ENCODE measurements at places on chromosomes 2 and 18.

DNA sequence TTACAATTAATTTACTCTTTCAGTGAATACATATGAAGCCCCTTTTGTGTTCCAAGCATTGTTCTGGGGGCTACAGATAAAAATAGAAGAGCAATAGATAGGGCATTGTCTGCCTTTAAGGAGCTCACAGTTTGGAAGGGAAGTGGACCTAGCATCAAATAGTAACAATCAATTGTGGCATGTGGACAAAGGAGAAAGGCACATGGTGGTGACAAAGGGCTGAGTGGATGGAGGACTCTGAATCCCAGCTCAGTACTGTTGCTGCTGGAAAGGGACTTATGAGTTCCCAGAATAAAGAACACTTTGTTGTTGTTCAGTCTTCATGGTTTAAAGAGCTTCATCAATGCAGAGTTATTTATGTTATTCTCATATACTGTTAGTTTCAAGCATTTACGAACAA, 217.7 kb downstream of the HRH4 start:
- no peak for DNase-seq

DNA sequence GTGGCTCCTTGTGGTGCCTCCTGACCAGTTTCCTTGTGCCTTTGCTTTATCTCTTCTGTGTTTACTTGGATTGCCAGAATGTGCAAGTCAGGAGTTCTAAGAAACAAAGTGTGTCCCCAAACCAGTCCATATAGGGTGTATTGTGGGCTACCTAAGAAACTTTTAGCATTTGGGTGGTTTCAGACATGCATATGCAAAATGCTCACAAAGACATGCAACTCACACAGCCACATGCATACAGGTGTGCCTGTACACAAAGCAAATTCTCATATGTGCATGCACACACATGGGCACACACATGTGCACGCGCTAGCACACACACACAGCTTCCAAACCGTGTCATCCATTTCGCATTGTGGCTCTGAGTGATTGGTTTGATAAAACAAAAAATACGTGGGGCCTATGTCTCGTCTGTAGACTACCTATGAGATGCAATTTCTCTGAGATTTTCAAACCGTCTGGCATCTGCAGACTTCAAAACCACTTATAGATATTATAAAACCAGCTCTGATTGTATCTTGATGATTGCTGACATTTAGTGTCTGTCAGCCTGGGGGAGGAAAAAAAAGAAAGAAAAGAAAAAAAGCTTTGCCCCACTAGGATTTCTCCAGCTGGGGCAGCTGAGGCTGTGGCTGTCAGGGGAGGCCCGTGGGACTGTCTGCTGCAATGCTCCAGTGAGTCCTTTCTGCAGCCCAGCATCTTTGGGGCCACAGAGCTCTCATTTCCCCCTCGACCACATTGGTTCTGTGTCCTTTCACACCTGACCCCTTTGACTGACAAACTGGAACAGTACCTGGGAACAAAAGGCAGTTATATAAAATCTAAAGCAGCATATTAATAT, 556.1 kb downstream of the CMPK2 start:
- no peak for DNase-seq

- no peak for DNase-seq
Measured at GRCh38 chr2:229701062-229701461, 13.3 kb downstream of the DNER start.

DNA sequence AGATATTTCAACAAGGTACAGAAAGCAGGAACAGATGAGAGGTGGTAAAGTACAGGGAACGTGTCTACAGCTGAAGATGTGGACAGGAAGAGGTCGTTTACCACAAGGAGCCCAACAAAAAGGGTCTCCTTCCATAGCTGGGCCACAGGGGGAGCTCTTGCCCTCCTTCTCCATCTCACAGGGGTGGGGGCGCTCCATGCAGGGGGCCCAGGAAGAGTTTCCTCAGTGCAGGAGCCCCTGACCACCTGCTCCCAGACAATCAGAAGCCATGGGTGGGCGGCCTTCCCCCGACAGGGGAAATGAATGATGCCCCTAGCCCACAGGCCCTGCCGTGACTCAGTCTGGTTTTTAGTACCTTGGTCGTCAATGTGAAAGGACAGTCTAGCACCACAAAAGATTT, 163.6 kb upstream of the ZNF516 start:
- DNase-seq: no peak

GRCh38 chr2:8576525-8577167, 105.2 kb upstream of the ID2 start:
- peak; percentile 75 for DNase-seq

DNA sequence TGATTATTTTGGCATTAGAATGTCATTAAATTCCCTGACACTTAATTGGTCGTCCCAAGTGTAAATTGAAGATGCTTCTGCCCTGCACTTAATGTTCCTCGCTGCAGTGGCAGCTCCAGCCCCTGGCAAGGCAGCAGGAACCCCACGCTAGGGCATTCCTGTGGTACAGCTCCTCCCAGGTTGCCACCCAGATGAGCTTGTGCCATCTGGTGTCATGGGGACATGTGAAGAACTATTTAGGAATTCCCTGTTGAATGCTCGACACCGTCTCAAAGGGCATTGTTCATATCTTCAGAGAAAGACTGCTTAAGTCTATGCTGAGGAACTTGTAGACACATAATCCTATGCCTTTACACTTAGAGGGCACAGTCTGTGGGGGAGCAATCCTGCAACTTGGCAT, 38.9 kb downstream of the BCL2L11 start:
- no peak for DNase-seq

DNA sequence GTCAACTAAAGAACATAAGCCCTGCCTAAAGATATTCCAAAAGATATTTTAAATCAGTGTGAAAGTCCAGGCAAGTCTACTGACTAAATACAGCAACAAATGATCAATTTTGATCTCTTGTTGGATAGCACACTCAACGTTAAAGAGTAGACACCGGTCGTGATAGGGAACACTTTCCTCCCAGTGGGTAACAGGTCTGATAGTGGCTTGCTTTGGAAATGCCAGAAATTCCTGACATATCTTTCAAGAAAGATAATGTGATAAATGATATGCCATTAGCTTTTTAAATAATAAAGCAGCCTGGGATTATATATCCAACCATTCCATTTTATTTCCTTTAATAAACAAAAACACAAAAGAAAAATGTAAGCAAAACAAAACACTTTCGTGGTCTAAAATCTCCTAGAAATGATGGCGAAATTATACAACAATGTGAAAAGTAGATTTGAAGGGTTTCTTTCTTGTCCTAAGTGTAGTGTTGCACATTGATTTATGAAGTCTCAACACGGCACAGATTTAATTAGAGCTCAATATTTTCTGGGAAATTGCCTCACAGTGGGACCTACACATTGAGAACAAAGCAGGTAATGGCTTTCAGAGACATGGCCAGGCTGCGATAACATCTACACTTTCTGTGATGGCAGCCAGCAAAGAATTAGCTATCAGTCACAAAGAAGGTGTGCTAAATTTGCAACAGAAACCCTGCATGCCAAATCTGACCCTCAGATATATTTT, 158.6 kb downstream of the PPP1R1C start:
- no peak for DNase-seq

- no peak for DNase-seq
Measured at GRCh38 chr2:79131687-79132086, 11.4 kb downstream of the REG1A start.

DNA sequence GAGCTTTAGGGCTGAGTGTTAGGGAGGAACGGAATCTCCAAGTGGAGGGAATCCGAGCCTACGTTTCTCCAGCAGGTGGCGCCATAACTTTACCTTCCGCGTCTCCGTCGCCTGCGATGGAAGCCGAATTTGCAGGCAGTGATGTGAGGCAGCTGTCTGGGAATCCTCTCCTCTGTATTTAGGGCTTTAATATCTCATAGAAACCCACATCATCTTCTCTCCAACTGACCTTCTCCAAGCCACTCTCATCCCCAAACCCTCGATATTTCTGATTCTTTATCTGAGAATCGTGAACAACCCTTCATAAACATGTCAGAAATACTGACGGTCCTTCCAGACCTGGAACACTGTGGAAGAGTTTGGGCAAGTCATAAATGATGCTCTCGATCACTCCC, 27.5 kb downstream of the SIX2 start:
- peak; percentile 87 for DNase-seq

DNA sequence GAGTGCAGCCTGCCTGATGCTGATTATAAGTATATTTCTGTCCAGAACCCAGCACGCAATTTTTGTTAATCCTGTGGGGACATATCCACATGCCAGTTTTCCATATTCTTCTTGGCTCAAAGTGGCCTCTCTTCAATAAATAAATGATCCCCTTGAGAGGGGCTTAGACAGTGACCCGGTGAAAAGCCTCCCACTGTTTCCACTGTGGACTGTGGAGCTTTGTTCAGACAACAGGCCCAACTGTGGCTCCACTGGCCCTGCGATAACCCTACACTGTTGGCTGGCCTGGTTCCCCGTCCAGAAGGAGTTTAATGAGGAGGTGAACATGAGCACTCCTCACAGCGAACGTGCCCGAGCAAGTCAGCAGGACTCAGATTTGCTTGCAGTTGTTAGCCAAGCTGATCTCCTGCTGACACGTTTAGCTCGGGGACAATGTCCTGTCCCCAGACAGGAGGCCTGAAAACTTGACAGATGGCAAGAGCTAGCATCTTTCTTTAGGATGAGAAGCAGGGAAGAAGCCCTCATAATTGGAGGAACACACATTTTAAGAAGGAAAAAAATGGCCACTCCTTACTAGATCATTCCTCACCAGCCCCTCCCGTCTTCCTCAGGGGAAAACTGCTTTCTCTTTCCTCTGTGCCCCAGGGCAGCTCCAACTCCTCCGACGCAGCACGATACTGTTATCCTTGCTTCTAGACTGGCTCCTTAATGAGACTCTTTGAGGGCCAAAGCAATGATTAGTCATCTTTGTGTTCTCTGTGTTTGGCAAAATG, 20.0 kb upstream of the MTCL1 start:
- DNase-seq: no peak

- no peak for DNase-seq
Measured at GRCh38 chr2:152598975-152599759, 118.1 kb downstream of the PRPF40A start.

- no peak for DNase-seq
Measured at GRCh38 chr2:177084607-177085006, 128.0 kb upstream of the HNRNPA3 start.

- no peak for DNase-seq
Measured at GRCh38 chr2:156319811-156320485, 12.6 kb downstream of the NR4A2 start.

GRCh38 chr2:152336854-152337510, 2.0 kb downstream of the FMNL2 start:
- DNase-seq: no peak

DNA sequence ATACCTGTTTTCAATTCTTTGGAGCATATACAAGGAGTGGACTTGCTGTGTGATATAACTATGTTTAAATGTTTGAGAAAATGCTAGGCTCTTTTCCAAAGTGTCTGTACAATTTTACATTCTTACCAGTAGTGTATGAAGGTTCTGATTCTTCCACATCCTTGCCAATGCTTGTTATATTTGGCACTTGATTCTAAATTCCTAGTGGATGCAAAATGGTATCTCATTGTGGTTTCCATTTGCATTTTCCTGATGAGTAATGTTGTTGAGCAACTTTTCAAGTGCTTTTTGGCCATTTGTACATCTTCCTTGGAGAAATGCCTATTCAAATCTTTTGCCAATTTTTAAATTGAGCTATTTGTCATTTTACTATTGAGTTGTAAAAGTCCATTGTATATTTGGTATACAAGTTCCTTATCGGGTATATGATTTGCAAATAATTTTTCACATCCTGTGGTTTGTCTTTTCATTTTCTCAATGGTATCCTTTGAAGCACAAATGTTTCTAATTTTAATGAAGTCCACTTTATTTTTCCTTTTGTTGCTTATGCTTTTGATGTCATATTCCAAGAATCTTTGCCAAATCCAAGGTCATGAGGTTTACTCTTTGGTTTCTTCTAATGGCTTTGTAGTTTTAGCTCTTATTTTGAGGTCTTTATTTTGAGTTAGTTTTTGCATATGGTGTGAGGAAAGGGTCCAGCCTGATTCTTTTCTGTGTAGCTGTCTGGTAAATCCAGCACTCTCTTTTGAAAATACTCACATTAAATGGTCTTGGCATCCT, 33.2 kb upstream of the CWC22 start:
- DNase-seq: no peak

DNA sequence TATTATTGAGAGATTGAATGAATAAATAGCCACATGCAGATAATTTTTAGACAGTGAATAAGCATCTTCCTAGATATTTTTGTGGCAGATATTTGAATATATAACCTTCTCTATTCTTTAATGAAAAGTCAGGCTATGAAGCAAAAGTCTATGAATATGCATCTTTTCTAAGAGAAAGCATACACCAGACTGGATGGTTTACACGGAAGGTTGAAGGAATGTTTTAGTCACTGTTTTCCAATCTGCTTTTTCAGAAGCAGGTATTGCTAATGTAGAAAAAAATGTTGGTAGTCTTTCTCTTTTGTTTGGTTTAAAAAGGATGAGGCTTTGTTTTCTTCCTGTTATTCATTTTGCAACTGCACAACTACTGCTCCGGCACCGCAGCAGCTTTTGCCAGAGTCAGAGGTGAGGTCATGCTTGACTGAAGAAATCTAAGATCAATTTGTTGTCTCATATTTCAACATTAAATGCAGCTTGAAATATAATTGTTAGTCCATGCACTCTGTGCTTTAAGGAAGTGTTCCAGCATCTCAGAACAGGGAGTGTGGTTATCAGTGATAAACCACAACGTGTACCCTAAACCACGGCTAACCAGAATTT, 1540.8 kb upstream of the PIK3C3 start:
- no peak for DNase-seq

DNA sequence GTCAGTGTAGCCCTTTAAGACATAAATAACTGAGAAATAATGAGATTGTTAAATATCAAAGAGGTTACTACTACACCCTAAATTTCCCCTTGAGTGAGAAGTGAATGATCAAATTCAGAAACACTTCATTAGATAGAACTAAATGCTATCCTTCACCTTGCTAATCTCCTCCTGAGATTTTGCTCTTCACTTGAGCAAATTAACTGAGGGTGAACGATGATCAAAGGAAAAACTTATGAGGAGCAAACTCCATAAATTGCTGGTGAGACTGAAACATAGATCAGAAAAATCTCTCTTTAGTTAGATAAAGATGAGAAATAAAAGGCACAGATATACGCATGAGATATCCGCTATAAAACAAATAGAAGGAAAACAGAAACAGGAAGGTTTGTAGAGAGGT, 63.1 kb upstream of the TANC1 start:
- DNase-seq: no peak

- no peak for DNase-seq
Measured at GRCh38 chr18:8499810-8500675, 109.2 kb upstream of the RAB12 start.

- peak; percentile 69 for DNase-seq
Measured at GRCh38 chr2:42127425-42128424, 41.4 kb upstream of the EML4 start.

GRCh38 chr2:130915595-130916437, 79.1 kb downstream of the ARHGEF4 start:
- no peak for DNase-seq

- no peak for DNase-seq
Measured at GRCh38 chr2:171317492-171318125, 116.2 kb downstream of the METTL8 start.

DNA sequence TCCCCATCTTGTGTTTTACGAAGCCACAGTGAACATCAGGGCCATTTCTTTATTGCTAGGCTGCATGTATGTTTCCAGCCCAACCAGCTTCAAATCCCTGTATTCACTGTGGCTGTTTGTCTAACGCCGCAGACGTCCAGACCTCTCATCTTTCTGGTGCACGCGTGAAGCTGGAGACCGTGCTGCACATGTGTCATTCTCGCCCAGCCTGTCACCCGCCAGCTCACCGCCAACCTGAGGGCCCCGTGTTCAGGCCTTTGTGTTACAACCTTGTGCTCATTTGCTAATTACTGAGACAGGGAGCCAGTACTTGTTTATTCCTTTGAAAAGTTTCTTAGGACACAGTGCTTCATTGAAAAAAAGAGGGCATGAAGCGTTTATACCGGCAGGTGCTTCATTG, 21.4 kb downstream of the SALL3 start:
- no peak for DNase-seq
